Activated naive CD4-positive, alpha-beta T cell (primary cell): ENCODE measurements at places on chromosomes 5 and 9.

- DNase-seq = no peak
These were observed 18.1 kb upstream of the SYK start for GRCh38 chr9:90783552-90783951.

- DNase-seq = no peak
These were observed 168.5 kb downstream of the SLC24A2 start for GRCh38 chr9:19620326-19620725.

- no peak for DNase-seq
These were observed 17.3 kb upstream of the ANKRD18B start for GRCh38 chr9:33506626-33507370.

DNA sequence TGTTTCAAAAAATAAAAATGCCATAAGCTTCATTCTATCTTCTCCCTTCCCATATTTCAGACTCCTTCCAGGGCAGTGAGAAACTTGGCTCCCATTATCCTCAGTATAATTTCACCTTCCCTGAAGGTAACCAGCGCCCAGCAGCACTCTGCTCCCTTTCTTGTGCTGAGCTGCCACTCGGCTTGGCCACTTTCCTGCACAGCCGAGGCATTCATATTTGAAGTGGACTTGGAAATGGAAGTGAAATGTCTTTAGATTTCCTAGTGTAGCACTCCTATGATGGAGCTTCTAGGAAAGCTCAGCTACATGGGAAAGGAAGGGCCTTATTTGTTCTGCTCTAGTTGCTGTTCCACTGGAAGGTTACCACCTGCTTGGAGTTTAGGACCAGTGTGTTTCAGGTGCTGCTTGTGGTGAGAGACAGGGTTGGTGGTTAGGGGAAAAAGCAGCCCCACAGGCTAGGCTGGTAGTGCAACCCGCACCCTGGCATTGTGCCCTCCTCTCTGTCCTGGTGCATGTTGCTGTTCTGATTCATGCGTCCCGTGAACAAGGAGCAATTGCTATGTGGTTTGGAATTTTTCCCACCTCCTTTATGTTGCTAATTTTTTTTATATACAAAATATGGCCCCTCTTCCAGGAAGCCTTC, 53.8 kb downstream of the RAD23B start:
- DNase-seq = no peak

- no peak for DNase-seq
These were observed 295.5 kb downstream of the YTHDC2 start for GRCh38 chr5:113808956-113809355.

DNA sequence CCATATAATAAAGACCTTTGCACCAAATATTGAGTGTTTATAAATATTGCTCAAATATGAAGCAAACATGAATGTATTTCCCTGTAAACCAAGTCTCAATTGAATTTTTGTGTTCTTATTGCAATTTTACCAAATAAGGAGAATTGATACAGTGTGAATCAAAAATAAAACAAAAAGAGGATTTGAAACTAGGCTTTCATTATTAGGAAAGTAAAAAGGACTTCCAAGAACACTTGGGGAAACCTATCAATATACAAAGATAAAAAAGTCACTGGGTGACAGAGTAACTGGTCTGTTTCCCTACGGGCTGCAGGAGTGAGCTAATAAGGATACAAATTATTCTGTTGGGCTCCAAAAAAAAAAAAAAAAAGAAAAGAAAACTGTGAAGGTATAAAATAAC, 44.8 kb upstream of the SNX2 start:
- no peak for DNase-seq

DNA sequence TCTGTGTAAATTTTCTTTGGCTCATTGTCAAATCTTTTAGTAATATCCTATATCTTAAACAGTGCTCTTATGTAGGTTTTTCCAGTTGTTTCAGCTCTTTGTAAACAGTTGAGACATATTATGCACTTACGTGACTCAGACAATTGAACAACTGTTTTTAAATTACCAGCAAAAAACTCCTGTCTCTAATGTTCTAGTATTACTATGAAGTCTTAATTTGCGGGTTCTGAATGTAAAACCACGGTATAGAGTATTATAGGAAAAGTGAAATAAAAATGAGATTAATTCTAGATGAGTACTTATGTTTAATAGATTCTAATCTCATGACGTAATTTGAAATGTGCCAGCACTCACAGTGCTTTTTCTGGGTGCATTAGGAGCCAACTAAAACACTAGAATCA, 136.0 kb downstream of the GDNF start:
- DNase-seq = no peak

- DNase-seq = no peak
These were observed 2.1 kb downstream of the RNU6ATAC start for GRCh38 chr9:134162212-134162775.

DNA sequence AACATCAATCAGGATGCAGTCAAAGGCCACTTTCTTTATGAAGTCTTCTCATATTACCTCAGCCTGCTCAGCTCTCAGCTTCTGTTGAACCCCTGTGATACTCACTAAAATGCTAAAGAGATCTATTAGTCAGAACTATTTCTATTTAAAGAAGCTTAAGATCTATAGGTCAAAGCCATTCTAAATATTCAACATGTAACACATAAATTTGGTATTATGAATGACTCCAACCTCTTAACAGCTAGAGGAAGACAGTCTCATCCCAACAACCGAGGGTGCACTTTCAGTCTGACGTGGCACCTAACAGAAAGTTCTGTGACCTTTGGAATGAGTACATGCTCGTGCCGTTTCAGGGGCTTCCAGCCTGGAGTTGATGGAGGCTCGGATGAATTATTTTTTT, 301.5 kb upstream of the VLDLR start:
- no peak for DNase-seq

GRCh38 chr9:91418215-91418610, 5.4 kb downstream of the NFIL3 start:
- DNase-seq = no peak

GRCh38 chr5:132776938-132777208, 166 bp downstream of the SEPTIN8 start:
- DNase-seq = no peak

GRCh38 chr9:17387565-17387964, 191.3 kb upstream of the SH3GL2 start:
- DNase-seq = no peak

DNA sequence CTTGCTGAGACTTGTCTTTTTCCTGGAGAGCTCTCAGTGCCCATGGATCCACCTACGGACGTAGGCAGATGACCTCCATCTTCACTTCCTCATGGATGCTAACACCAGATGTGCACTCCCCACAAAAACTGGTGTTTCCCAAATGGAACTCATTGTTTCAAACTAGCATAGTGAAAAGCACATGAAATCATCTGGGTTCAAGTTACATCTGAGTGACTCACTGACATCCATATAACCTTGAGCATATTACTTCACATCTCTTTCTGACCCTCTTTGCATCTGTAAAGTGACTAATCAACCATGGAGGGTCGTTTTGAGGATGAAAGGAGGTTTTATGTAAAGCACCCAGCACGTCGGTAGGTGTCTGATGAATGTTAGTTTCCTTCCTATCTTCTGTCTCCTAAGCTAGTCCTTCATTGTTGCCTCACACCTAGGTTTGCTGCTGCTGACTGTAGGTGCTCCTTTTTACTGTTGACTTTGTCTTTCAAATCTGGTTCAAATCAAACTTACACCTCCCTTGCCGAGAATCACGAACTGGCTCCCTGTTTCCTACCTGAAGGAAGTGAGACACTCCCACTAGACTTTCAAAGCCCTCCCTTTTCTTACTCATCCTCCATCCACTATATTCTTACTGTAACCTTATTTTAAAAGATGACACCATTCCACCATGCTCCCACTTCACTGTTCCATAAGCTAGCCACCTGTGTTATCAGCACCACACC, 10.3 kb downstream of the OCLN start:
- no peak for DNase-seq

DNA sequence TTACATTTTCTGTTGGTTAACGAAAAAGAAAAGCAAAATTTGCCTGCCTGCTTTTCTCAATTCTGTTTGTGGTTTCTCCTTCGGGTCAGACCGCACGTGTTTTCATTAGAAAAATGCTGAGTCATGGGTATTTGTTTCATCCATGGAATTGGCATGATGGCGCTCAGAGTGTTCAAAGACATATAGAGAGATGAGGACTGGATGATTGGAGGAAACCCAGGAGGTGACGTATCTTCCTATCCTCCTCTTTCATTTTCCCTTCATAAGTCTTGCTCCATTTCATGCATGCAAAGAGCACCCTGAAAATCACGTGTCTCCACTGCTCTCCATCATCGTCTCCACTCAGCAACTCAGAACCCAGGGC, 353.8 kb upstream of the WWC1 start:
- no peak for DNase-seq

- DNase-seq = no peak
These were observed 7.7 kb upstream of the ADRA1B start for GRCh38 chr5:159908591-159908940.

DNA sequence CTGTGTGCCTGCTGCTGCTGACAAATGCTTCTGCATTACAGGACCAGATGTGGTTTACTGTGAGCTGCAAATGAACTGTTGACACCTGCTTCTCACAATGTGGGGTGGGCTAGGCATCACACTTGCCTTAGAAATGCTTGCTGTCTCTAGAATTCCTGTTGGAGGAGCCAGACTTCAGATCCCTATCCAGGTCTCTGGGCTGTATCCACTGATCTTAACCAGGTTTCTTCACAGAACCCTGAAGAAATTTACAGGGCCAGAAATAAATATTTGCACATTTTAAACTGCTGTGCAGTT, 255.4 kb downstream of the FAM114A2 start:
- DNase-seq = no peak

- DNase-seq = no peak
These were observed 1.9 kb upstream of the SPDL1 start for GRCh38 chr5:169581580-169582227.

DNA sequence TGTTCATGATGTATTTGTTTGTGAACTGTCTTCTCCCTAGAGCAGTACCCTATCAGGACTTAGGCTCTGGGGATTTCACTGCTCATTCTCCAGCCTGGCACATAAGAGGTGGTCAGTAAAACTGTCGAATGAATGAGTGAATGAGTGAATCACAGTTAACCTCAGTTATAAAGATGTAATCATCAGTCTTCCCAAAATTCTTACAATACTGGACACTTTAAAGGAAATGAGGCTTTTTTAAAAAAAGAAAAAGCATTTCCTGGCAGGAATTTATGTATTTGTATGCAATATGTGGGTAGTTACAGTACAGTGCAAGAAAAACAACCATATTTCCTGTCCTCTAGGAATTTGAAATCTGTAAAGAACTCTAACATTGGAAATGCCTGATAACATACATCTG, 59.6 kb downstream of the RAI14 start:
- no peak for DNase-seq

GRCh38 chr9:3290231-3290840, 235.5 kb downstream of the RFX3 start:
- no peak for DNase-seq
